Amniotic stem cell (primary cell): ENCODE measurements at places on chromosomes 16 and 17.
A peak's percentile ranks its signal among the peaks of the same experiment; 100 is the strongest.

- DNase-seq = no peak
Observed at GRCh38 chr17:72357764-72358365, 237.0 kb downstream of the SOX9 start.

- DNase-seq = peak; percentile 71
Observed at GRCh38 chr17:12618557-12618956, 47.1 kb upstream of the MYOCD start.

- DNase-seq = no peak
Observed at GRCh38 chr17:61397086-61397842, 2.4 kb upstream of the TBX2 start.

DNA sequence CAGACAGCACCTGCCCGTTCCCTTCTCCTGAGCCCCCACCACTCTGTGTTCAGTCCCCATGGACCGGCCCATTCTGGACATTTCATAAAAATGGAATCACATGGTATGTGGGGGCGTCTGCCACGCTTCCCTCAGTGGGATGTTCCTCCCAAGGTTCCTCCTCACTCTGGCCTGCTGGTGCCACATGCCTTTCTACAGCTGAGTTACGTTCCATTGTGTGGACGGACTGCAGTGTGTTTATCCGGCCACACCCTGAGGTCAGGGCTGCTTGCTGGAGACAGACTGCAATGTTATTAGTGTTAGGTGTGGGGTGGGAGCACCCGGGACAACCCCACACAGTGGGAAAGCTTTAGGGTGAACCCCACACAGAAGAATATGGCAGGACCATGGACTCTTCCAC lies 5.9 kb upstream of the AATK start:
- no peak for DNase-seq

DNA sequence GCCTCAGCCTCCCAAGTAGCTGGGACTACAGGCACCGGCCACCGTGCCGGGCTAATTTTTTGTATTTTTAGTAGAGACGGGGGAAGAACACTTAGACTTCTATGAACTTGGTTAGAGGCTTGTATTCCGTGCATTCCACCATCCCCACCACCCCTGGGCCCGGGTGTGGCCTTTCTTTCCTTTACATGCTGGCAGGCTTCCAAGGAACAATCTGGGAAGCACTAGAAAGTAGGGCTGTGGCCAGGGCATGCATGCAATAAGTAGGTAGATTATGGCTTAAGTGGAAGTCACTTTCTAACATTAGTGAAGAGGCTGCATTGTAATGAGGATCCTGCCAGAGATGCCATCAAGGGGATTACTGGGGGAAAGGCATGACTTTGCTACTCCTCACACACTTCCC lies 171.6 kb downstream of the SHISA6 start:
- DNase-seq = no peak

- DNase-seq = peak; percentile 6
Observed at GRCh38 chr17:81097943-81098308, 63.0 kb downstream of the BAIAP2 start.

GRCh38 chr16:7745276-7745675 lies 412.6 kb downstream of the RBFOX1 start:
- DNase-seq = no peak

- no peak for DNase-seq
Observed at GRCh38 chr17:1109606-1110540, 69.9 kb downstream of the ABR start.

GRCh38 chr16:16983582-16983981 lies 487.2 kb downstream of the XYLT1 start:
- DNase-seq = no peak

DNA sequence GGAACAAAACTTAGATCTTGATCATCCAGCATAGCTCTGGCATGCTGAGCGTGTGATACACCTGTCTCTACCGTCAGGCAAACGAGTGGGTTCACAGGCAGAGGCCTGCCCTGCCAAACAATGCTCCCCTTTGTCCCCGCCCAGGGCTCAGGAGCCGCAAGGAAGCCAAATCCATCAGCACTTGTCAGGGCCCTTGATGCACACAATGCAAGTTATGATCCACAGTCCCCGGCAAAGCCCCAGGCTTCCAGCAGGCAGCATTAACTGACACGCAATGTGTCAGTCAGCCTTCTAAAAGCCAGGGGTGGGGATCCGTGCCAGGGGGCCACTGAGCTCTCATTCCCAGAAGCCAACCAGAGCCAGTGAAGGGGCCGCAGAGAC lies 460.9 kb downstream of the SLC39A11 start:
- DNase-seq = no peak

- DNase-seq = no peak
Observed at GRCh38 chr16:56824331-56824730, 40.7 kb upstream of the SLC12A3 start.

GRCh38 chr16:20401066-20401465 lies 3.5 kb downstream of the PDILT start:
- DNase-seq = no peak

DNA sequence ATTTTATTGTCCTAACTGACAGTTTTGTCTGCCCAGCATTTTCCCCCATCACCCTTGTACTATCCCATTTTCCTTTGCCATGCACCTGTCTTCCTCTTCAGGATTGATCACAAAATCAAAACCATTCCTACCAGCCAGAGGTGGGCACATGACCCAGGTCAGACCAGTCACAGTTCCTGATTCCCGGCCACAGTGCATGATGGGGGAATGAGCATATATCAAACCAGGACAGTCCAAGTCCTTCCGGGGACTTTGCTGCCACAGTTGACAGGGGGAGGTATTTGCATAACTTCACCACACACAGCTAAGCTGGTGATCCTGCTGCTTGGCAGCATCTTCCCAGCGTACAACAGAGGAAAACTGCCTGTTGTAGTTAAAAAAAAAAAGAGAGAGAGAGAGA lies 493.9 kb downstream of the WWOX start:
- DNase-seq = no peak

- DNase-seq = no peak
Observed at GRCh38 chr16:2339521-2340484, 725 bp downstream of the ABCA3 start.

DNA sequence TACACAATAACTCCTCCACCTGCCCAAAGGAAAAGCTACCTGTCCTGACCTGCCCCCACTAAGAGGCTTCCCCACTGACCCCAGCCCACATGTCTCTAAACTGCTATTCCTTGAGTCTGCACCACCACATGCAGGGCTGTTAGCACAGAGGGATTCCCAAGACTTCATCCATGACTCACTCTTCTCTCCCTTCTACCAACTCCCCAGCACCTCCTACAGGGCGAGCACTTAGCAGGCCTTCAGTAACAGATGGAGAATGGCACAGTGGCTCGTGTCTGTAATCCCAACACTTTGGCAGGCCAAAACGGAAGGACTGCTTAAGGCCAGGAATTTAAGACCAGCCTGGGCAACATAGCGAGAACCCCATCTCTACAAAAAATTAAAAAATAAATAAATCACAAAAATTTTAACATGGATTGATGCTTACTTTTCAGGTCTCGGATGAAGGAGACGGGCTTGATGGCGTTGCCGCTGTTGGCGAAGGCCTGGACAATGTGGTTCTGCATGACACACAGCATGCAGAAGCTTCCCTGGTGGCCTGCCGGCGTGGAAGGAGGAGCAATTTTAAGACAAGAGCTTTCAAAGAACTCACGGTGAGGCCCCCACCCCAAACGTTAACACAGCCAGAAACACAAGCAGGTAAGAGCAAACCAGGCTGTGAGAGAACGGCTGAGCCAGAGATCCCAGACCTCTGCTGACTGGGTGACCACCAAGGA lies 12.0 kb downstream of the USP36 start:
- no peak for DNase-seq

DNA sequence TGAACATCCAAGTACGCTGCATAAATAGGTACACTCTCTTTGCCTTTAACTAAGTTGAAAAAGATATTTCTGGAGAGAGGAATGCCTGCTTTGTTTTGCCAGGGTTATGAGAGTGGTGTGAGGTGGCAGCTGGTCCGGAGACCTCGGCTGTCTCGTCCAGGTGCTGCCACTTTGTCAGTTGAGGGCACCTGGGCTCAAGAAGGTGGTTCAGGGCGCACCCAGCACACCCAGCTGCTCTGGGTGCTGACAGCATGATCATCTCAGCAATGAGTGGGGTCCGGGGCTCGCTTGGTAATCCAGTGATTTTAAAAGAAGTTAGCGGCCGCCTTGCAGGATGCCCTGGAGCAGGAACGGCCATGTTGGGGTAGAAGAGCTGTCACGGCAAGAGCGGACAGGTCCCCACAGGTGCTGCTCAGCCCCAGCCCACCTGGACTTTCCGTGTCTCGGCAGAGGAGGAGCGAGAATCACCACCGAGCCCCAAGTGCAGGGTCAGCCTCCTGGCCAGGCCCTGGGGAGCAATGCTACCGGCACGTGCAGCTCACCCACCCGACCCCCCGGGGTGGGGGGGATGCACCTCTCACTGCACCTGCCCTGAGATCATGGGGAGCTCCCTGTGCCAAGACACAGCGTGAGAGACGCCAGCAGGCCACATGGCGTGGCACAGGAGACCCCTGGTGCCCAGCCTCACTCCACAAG lies 67.4 kb upstream of the CHMP6 start:
- no peak for DNase-seq

GRCh38 chr17:12579288-12579687 lies 86.4 kb upstream of the MYOCD start:
- DNase-seq = no peak

DNA sequence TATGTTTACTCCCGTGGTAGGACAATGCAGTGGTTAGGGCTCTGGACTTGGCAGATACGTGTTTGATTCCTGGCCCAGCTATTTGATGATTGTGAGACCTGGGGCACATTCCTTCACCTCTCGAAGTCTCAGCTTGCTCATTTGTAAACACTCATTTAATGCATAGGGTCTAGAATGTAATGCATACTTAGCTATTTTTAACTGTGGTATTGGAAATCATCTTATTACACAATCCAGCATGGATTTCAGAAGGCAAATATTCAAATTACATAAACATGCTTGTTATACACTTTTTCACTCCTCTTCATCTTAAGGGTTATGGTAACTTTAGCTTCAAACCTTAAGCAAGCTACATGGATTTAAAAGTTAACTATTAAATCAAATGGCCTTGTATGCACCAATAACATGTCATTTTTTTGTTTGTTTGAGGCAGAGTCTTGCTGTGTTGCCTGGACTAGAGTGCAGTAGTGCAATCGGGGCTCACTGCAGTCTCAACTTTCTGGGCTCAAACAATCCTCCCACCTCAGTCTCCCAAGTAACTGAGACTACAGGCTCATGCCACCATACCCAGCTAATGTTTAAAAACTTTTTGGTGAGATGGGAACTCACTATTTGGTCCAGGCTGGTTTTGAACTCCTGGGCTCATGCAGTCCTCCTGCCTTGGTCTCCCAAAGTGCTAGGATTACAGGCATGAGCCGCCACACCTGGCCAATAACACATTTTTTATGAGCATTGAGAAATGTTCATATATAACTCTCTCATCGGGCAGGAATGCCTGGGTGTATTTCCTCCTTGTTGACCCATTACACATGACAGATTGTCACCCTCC lies 52.5 kb downstream of the VAT1L start:
- no peak for DNase-seq

DNA sequence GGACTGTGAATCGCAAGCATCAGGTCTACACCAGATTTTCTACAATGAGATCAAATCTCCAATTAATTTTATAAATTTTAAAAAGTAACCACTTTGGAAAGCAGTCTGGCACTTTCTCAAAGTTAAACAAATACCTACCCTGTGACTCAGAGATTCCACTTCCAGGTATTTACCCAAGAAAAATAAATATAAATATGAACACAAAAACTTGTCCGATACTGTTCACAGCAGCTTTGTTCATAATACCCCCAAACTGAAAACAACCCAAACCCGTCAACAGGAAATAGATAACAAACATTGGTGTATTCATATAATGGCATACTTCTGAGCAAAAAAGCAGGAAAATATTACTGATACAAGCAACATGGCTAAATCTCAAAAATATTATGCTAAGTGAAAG lies 12.1 kb downstream of the ZDHHC7 start:
- DNase-seq = no peak

DNA sequence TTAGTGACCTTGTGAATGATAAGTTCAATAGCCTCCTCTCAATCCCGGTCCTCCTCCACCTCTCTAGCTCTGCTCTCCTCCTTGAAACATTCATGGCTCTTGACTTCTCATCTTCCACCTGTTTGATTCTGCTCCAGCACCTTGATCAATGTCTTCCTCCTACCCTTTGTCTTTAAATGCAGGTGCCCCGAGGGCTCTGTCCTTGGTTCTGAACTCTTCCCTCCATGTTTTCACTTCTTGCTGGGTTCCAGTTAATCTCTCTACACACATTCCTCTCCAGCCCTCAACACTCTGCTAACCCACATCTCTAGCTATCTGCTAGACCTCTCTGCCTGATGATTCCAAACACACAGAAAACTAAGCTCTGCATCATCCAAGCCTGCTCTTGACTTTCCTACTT lies 13.4 kb downstream of the CD300E start:
- no peak for DNase-seq

DNA sequence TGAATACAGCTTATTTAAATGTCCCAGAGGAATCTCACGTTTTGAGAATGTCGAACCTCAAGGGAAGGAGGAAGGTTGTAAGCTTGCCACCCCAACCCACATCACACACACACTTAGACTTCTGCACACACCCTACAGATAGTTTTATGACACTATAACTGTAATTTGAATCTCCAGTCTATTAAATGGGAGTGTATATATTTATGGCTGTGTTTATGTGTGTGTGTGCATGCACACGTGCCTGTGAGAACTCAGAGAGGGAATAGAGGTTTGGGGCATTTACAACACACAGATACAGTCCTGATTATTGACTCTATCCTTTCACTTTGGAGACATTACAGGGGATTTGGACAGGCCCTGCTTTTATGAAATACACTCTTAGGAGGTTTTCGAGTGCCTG lies 171.5 kb upstream of the MAF start:
- no peak for DNase-seq

DNA sequence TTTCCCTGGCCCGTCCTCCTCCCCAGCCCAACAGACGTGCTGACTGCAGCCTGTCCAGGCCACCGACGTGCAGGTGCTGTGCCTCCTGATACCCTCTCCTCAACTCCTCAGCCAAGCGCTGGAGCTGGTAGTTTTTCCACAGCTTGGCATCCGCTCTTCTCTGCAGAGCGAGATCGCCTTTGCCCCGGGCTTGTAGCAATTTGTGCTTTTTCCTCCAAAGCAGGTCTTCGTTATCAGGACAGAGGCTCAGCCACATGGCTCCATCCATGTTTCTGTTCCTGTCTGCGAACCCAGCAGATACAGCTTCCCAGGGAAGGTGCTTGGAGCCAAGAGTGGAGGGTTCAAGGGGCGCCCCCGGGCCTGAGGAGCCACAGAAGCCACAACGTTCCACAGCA lies 10.9 kb downstream of the CEP295NL start:
- no peak for DNase-seq

- no peak for DNase-seq
Observed at GRCh38 chr17:67051155-67051538, 6.8 kb downstream of the CACNG1 start.

- DNase-seq = no peak
Observed at GRCh38 chr17:74670329-74670728, 42.4 kb downstream of the CD300LF start.

GRCh38 chr16:82364690-82365089 lies 194.7 kb upstream of the MPHOSPH6 start:
- no peak for DNase-seq

- no peak for DNase-seq
Observed at GRCh38 chr17:72657467-72658317, 434.8 kb downstream of the SLC39A11 start.
